NCI-H2107 (cell line): ENCODE measurements at places on chromosomes 7 and 10.

- no peak for DNase-seq
Observed at GRCh38 chr7:138891446-138891810, 89.8 kb downstream of the KIAA1549 start.

DNA sequence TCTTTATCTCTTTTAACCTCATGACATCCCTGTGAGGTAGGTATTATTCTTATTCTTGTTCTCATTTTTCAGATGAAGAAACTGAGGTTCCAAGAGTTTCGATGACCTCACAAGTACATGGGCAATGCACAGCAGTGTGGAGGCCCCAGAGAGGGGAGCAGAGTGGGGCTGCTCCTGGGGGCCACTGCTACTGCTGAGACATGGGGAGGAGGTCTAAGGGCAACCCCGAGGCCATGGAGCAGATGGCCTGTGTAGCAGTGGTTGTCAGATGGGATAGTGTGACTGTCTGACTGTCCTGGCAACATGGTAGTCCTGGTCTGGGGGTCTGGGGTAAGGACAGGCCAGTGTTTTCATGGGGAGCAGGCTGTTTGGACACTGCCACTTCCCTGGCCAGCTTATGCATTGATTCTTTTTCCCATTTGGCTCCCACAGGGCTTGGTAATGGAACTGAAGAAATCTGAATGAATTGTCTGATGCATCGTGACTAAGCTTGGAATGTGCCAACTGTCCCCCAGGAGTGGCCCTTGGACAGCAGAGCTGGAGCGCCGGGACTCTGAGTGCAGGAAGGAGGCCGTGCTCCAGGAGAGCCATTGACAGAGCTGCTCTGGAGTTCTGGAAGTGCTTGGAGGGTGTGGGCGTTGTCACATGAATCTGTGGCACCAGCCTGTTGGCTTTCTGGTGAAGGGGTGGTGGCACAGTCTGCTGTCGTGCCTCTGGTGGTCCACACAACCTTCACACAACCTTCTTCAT, 40.9 kb downstream of the ADRA2A start:
- DNase-seq: no peak

DNA sequence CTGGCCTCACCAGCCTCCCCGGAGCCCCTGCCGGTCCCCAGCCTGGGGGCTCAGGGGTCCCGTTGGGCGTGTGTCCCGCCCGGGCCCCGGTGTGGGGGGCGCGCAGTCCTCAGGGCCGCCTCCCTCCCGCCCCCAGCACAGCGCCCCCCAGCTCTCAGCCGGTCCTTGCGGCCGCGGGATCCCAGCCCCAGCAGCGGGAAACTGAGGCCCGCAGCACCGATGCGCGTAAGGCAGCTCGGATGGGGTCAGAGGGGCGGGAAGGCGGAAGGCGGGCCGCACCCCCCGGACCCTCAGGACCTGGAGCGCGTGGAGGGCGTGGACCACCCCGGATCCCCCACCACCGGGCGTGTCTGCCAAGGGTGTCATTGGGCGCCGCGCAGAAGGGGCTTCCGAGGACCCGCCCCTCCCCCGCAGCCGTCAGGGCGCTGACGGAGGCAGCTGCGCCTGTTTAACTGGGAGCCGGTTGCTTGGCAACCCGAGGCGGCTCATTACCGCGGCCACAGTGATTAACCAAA, 14.9 kb downstream of the UNCX start:
- no peak for DNase-seq

DNA sequence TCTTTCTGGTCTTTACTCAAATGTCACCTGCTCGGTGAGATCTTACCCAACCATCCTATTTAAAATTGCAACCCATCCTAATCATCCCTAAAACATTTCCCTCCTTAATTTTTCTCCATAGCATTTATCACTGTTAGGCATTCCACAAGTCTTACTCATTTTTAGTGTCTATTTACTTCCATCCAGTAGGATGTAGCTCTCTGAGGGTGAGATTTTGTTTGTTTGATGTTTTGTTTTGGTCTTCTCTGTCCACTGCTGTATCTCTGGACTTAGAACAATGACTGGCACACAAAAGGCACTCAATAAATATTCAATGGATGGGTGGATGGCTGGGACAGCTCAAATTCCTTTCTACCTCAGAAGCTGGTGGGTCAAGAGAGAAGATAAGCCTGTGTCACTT, 15.8 kb upstream of the DUSP5 start:
- no peak for DNase-seq

GRCh38 chr7:8714791-8715190, 281.4 kb downstream of the NXPH1 start:
- no peak for DNase-seq

DNA sequence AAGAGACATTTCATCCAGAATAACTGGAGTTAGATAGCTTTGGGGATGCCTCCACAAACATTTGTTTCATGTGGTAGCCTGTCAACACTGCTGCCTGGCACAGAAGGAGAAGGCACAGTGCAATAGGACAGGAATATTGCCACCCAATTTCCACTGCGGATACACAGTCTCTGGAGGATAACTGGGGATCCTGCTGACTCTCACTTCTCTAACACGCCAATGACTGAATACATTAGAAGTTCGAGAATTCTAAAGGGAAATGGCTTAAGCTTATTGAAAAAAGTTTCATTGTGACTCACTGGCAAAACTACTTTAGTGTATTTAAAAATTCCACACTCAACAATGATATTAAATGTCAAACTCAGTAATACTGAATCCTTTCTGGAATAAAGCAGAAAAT, 12.9 kb downstream of the ARL3 start:
- DNase-seq: no peak

DNA sequence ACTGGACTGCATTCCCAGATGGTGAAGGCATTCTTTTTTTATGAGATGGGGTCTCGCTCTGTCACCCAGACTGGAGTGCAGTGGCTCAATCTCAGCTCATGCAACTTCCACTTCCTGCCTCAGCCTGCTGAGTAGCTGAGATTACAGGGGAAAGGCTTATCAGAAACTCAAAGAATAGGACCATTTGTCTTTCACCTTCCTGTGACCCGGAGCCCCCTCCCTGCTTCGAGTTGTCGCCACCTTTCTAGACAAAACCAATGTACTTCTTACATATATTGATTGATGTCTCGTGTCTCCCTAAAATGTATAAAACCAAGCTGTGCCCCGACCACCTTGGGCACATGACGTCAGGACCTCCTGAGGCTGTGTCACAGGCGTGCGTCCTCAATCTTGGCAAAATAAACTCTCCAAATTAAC, 1.8 kb upstream of the METTL27 start:
- DNase-seq: no peak

DNA sequence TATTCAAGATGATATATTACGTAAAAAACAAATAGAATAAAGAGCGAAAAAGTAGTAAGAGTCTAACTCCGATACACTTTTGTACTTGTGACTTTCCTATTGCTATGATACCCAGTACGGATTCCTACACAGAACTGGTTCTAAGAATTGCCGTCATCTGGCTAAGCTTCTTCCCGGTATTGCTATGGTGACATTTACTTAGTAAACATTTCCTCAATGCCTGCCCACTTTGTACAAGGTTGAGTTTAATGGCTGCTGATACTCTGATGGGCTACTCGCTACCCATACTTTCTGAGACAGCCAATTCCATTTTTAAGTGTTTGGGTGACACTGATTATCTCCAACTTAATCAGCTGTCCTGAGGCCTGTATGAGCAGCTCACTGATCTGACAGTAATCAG, 55.6 kb downstream of the OSBPL3 start:
- DNase-seq: no peak

DNA sequence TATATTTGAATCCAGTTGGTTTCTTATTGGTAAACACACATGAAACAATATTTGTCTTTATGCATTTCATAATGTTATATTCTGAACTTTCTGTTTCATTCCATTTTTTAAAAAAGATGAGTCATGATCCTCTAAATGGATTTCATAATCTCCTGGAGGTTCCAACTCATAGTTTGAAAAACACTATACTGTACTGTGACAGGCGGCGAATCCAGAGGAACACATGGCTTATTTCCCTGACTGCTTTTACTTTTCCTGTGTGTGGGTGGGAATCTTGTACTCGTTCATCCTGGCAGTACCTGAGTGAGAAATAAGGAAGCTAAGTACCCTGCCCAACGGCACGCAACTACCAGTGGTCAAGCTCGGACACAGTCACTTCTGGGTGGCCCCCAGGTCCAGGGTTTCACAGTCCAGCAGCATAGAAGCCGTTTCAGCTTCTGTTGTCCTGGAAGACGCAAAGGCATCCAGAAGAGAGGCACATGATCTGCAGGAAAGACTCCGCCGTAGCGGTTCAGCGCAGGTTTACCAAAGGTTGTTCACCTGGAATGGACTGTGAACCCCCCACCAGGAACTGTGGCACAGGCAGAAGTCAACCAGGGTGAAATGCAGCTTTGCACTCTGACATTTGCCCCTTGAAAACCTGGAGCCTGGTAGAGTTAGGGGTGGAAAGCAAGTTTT, 117.7 kb downstream of the CCNY start:
- no peak for DNase-seq

DNA sequence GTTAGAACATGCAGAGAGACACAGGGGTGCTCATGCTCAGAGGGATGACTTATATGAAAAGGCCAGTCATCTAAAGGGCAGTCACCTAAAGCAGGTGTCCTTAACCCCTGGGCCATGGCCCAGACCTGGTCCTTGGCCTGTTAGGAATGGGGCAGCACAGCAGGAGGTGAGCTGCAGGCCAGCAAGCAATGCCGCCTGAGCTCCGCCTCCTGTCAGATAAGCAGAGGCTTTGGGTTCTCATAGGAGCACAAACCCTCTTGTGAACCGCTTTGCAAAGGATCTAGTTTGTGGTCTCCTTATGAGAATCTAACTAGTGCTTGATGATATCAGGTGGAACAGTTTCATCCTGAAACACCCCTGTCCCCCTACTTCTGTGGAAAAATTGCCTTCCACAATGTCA, 14.5 kb downstream of the ANKRD7 start:
- no peak for DNase-seq

GRCh38 chr7:101123703-101124068, 3.2 kb upstream of the SERPINE1 start:
- DNase-seq: no peak

- no peak for DNase-seq
Observed at GRCh38 chr7:142357953-142358520, 100.2 kb upstream of the PRSS58 start.

GRCh38 chr10:80133206-80133605, 676 bp downstream of the PLAC9 start:
- DNase-seq: no peak

- peak; percentile 77 for DNase-seq
Observed at GRCh38 chr7:107742678-107743566, 1.0 kb upstream of the CBLL1 start.

DNA sequence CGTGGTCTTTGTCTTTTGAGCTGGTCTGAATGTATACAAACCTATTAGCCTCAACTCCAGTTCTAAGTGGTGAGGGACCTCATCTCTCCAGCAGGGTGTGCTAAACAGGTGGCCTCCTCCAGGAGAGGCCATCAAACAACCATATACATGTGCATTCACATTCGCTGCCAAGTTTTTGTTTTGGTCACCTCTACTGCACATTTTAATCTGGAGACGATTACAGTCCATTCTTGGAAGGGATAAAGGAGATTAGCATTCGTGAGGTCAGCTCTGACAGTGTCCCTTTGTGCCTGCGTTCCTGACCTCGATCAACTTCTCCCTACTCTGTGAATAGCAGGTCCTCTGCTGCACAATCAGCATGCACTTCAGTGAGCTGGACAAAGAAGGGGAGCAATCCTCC, 60.8 kb downstream of the RHOBTB1 start:
- no peak for DNase-seq

DNA sequence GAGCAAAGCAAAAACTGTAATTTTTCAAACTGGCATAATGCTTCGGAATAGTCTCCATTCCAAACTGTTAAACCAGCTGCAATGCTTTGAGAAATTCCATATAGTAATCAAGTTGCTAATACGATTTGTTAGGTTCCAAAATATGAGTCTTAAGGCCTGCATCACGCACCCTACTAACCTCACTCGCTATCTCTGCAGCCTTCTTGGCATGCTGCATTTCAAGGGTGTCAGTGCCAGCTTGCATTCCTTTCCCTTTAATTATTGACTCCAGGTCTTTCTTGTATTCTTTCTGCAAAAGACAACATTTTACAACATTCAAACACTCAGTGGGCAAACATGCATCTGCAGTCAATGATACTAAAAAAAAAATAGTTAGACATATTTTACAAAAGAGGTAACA, 61.8 kb downstream of the NEBL start:
- no peak for DNase-seq

DNA sequence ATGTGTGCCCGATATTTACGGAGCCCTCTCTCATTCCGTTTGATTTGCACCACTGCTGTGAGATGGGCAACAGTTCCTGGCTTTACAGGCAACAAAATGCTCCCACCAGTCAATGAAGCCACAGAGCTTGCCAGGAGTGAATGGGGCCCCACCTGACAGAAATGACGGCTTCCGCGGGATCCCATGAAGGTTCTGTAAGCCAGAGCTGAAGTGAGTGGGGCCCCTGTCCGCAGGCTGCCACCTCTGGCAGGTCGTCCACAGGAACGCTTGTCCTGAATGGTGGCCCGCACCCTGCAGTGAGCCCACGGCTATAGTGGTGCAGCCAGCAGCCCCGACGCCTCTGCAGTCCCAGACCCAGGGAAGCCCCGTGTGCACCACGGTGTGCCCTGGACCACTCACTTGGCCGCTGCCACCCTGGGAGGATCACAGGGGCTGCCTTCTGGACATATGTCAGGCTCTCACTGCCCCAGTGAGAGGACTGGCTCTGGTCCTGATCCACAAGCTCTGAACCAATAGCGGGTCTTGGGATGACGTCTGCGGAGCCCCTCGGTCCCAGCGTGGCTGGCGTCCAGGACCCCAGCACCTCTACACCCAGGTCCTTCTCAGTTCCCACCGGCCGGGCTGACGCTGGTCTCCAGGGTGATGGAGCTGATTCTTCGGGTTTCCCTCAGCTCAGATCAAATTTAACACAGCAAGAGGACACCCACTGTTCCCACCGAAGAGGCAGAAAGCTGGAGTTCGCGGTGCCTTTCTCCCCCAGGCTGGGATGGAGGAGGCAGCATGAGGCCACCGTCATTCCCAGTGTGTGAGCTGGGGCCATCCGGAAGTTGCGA, 511.9 kb downstream of the DNAJB6 start:
- DNase-seq: no peak

DNA sequence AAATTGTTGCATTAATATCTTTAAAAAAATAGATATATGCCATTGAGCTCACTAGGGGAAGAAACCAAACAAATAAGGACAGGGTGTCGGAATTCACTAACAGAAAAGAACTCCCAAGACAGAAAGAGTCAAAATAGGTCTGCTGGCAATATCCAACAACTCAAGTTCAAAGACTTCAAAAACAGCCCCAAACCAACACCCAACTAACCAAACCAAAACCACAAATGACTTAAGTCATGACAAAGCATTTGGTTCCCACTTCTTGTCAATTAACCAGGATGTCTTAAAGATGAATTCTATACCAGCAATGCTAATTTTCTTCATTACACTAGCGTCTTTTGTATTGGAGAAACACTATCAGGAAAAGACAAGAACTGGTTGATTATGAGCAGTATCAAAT, 249.0 kb upstream of the PLXNA4 start:
- no peak for DNase-seq

DNA sequence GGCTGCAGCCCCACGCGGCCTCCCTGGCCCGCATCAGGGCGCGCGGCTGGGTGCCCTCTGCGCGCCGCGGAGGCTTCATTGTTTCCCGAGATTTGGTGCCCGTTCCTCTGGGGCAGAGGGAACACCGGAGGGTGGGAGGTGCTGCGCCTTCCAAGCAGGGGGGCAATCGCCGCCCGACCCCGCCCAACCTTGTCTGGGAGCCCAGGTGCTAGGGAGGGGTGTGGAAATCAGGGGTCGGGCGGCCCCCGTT, 1.0 kb upstream of the NRP1 start:
- DNase-seq: no peak

- DNase-seq: no peak
Observed at GRCh38 chr10:133099571-133099970, 11.8 kb downstream of the ADGRA1 start.
